Renal cortical epithelial cell (primary cell): ENCODE measurements at places on chromosomes 16 and 17.

GRCh38 chr16:56477096-56477878, 25.9 kb downstream of the OGFOD1 start:
- DNase-seq, result peak; percentile 89

GRCh38 chr17:62888148-62888547, 77.9 kb upstream of the TANC2 start:
- no peak for DNase-seq

DNA sequence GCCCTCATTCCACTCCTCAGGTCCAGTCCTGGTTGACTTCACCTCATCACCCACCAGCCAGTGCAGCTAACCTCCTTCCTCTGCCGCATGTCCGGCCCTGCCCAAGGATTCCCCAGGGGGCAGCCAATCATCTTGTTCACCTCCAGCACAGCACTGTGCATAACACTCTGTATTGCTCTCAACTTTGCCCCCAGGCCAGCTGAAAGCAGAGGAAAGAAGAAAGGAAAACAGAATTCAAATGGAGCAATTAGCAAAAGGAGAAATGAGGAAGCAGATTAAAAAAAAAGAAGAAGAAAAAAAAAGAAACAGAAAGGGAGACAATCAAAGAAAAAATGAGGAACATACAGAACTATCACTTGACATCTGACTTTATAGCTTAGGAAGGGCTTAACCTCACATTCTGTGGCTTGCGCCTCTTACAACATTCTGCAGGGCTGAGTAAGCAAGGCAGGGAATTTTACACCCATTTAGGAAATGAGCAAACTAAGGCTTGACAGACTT, 26.1 kb downstream of the GAS7 start:
- no peak for DNase-seq

DNA sequence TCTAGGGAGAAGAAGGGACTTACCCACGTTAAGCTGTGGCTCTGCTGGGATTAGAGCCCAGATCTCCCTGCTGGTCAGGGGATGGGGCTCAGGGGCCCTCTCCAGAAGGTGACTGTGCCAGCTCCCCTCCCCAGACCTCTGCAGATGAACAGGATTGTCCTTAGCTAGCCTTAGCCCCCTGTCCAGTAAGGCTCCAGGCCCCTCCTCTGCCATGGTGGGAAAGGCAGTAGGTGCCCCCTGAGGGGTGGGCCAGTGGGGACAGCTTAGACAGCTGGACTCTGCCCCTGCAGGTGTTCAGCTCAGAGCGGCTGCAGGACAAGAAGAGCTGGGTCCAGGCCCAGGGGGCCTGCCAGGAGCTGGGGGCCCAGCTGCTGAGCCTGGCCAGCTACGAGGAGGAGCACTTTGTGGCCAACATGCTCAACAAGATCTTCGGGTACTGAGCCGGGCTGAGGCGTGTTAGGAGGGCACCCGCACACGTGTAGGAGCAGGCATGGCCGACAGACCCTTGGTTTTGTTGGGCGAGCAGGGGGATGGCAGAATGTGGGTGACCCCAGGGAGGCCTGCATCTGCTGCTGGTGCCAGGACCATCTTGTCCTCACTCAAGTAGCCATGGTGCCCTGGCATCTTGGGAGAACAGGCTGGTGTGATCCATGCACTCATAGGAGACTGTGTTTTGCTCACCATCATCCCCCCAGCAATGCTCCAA, 50.9 kb downstream of the MRC2 start:
- no peak for DNase-seq

- DNase-seq, result no peak
Measured at GRCh38 chr16:49809062-49809461, 46.9 kb downstream of the ZNF423 start.

DNA sequence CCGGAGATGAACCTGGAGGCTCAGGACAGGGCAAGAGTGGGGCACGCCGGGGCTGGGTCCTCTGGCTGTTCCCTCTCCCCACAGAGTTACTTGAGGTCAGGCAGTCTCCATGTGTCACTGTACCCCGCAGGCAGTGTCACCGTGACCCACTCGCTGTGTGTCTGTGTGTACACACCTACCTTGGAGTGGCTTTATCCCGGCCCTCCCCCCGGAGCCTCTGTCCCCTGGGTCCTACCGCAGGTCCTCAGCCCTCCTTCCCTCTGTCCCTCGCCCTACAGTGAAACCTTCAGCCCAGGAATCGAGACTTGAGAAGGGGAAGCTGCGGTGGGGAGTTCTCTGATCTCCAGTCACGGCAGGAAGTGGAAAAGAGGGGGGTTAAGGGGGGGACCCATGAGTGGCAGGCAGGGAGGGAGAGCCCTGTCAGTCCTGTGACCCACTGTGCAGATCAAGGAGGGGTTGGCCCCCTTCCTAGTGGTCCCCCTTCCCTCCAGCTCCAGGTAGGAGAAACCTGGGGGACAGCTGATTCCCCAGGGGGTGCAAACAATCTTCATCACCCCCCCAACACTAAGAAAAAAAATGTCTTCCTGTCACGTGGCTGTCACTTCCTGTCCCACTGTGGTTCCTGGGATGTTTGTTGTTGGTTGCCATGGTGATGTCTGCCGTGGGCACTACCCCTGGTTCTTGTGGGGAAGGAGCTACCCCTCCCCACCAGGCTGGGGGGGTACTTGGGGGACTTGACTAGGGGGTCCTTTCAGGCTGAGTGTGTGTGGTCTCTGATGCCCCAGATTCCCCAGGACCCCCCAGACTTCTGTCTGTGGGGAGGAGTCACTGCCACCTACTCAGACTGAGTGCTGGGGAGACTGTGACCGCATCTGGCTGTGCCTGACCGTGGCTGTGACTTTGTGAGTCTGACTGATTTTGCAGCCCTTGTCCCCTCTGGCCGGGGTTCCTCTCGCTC, 13.7 kb downstream of the RARA start:
- DNase-seq, result peak; percentile 82

DNA sequence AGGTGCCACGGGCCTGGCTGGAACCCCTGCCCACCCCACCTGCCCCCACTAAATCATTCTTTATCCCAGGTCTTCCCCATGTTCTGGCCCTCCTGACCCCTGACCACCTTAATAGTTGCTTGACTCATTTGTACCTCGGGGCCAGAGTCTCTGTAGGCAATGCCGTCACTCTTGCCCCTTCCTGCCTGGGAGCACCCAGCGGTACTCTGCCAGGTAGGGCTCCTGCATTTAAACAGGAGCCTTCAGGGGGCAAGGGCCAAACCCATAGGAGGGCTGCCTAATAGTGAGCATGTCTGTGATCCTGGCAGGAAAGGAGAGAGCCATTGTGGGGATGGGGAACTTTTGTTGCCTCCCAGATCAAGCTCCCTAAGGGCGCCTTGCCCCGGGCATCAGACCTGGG, 8.8 kb upstream of the ITGA3 start:
- DNase-seq, result no peak

- DNase-seq, result peak; percentile 89
Measured at GRCh38 chr17:4908711-4909496, 6.0 kb upstream of the CHRNE start.

GRCh38 chr16:69003500-69003899, 102.0 kb upstream of the HAS3 start:
- no peak for DNase-seq

DNA sequence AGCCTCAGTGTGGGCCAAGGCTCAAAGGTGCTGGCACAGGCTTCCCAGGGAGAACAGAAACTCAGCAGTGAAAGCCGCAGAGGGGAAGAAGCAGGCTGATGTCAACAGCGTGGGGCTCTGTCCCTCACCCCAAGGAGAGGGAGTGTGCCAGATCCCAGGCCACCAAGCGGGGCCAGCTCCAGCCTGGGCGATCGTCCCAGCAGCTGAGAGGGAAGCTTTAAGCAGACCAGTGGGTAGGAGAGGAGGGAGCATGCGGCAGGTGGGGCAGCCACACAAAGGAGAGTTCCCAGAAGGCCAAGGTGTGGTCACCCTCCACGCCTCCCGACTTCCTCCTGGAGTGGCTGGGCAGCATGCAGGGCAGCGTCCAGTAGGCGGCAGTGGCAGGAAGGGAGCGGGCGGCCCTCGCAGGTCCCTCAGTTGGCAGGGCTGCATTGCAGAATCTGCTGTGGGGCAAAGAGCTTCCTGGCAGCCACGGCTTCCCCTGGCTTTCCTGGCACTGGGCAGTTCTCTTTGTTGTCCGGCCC, 6.0 kb downstream of the SYNGR2 start:
- no peak for DNase-seq

- DNase-seq, result no peak
Measured at GRCh38 chr17:47708312-47708863, 14.4 kb downstream of the TBKBP1 start.

DNA sequence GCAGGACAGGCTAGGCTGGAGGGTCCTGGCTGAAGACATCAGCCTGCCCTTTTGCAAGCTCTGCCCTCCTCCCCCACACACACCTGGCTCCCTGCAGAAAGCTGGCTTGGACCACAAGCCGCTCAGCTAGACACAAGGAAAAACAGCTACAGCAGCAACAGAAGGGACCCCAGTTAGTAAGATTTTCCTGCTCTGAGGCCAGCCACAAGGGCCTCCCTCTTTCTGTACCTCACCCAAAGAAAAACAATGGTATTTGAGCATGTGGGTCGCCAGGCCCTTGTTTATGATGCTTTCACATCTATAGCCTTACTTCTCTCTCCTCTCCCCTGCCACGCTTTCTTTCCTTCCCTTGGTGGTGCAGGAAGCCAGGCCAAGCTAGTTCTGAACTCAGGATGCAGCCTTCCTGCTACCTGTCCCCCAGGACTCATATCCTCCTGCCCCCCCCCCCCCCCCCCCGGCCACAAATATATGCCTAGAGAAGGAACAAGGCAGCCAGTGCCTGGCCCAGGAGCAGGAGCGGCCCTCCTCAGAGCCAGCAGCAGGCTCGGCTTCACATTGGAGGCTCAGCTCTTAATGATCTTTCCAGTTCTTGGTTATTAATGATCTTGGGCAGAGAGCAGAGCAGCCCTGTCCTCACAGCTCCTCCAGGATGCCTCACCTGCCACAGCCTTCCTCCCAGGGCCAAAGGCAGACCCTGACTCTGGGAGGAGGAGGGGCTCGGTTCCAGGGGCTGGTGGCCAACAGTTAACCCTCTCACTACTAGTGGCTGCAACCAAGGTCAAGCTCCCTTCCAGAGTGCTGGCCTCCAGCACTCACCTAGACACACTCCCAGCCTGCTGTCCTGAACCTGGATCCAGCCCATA, 19.5 kb downstream of the GRIN2C start:
- no peak for DNase-seq

DNA sequence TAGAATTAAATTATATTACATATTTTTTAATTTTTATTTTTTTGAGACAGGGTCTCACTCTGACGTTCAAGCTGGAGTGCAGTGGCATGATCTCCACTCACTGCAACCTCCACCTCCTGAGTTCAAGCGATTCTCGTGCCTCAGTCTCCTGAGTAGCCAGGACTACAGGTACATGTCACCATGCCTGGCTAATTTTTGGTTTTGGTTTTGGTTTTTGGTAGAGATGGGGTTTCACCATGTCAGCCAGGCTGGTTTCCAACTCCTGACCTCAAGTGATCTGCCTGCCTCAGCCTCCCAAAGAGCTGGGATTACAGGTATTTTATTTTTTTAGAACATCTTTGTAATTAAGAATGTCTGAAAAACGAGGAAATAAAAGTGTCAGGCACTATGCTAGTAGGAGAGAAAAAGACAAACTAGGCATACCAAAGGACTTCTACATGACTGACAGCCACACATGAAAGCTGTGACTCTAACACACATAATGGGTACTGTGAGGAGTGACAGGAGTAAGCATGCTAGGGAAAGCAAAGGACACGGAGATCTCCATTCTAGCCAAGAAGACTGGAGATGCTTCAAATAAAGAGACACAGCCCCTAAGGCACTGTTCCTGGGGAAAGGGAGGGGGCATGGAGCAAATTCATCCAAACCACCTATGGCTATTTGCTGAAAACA, 7.3 kb downstream of the GNA13 start:
- DNase-seq, result no peak

GRCh38 chr17:77905266-77905665, 53.2 kb upstream of the TNRC6C start:
- DNase-seq, result no peak

DNA sequence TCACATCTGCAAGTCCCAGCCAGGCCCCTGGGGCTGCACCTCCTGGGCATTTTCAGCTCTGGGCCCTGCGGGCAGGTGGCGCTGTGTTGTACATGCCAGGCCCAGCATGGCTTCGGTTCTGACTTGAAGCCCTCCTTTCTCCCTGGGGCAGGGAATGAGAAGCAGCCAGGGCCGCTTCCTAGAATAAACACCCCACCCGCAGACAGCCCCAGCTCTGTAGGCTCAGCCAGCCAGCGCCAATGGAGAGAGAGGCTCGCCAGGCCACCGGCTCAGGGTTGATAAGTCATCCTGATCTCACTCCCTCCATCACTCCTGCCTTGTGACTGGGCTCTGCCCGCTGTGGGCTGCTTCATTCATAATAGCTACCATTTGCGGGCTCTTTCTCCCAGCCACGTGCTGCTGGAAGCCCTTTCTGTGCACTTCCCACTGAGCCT, 6.0 kb upstream of the GLIS2 start:
- peak; percentile 79 for DNase-seq

- DNase-seq, result no peak
Measured at GRCh38 chr16:12329246-12329995, 352.9 kb downstream of the SNX29 start.

DNA sequence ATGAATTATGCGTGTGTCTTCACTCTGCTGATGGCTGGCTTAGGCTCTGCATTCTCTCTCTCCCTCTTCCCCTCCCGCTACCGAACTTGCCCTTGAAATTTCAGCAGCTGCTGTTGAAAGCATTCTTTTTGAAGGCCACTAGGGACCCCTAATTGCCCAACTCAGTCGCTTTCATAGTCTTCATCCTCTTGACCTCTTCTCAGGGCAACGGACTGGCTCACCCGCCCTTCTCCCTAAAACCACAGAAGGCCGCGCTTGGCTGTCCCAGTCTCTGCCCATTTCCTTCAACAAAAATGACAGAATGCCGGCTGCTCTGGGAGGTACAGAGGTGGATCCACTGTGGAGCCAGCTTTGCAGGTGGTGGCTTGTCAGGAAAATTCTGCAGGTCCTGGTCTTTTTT, 21.0 kb upstream of the FMNL1 start:
- no peak for DNase-seq
